Left renal cortex interstitium (tissue), 4 donors: ENCODE measurements at places on chromosomes 16 and 17.

GRCh38 chr17:77897741-77898301 lies 60.7 kb upstream of the TNRC6C start:
- no peak for DNase-seq

DNA sequence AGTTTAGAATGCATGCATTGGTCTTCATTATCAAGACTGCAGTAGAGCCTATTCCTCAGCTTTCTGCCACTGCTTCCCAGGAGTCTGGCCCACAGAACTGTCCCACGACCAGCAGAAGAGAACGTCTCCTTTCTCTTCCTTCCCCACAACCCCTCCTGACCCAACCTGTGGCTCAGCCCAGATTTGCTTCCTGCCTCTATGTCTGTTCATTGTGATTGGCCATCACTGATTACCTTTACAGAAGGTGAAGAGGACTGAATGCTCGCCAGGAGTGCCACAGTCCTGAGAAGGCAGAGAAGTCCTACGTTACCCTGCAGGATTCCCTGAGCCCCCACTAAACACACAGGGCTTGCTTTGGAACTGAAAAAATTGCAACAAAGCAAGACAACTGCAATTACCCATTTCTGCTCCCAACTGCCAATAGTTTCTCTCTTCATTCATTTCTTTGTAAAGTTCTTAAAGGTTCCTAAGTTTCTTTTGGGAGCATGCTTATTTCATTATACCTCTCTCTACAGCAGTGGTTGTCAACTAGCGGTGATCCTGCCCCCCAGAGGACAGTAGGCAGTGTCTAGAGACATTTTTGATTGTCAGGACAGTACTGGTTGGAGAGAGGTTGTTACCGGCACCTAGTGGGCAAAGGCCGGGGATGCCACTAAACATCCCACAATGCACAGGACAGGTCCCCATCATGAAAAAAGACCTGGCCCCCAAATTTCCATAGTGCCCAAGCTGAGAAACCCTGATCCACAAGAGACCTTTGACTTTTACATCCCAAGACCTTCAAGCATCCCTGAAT lies 4.5 kb upstream of the NAT9 start:
- no peak for DNase-seq

DNA sequence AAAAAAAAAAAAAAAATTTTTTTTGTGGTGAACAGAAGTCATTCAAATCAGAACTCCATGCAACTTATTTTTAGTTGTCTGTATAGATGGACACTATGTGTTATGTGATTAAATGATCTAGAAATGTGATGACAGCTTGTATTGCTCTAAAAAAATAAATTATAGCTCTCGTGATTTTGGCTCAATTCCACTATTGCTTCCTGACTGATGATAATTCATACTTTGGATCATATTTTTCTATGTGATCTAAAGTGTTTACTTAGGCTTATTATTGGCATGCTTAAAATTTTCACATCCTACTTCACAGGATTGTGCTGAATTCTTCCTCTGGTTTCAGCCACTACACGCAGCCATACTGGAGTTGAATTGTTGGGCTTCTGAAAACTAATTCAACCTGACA lies 76.8 kb downstream of the RPGRIP1L start:
- DNase-seq: no peak

GRCh38 chr16:4537376-4538343 lies 913 bp downstream of the CDIP1 start:
- no peak for DNase-seq

DNA sequence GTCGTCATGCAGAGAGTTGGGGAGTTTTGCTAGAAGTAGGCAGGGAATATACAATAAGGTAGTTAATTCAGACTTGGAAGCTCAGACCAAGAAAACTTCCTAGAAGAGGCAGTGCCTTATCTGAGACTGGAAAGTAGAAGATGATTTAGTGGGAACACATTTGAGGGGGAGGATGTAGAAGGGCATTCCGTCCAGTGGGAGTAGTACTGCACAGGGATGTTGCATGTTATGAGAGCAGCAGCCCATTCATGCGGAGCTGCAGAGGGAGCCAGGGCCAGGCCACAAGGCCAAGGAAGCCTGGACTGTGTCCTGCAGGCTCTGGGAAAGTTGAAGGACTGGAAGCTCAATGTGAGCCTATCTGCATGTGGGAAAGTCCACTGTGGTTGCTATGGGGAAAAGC lies 344.5 kb upstream of the EEF2KMT start:
- DNase-seq: peak; percentile 19

GRCh38 chr16:89478576-89479221 lies 11.7 kb downstream of the ANKRD11 start:
- DNase-seq: no peak

- no peak for DNase-seq
Measured at GRCh38 chr16:10253409-10253808, 71.2 kb upstream of the GRIN2A start.

- no peak for DNase-seq
Measured at GRCh38 chr17:57954397-57955182, 622 bp downstream of the CUEDC1 start.

GRCh38 chr17:8557176-8557806 lies 73.2 kb downstream of the MYH10 start:
- DNase-seq: no peak

DNA sequence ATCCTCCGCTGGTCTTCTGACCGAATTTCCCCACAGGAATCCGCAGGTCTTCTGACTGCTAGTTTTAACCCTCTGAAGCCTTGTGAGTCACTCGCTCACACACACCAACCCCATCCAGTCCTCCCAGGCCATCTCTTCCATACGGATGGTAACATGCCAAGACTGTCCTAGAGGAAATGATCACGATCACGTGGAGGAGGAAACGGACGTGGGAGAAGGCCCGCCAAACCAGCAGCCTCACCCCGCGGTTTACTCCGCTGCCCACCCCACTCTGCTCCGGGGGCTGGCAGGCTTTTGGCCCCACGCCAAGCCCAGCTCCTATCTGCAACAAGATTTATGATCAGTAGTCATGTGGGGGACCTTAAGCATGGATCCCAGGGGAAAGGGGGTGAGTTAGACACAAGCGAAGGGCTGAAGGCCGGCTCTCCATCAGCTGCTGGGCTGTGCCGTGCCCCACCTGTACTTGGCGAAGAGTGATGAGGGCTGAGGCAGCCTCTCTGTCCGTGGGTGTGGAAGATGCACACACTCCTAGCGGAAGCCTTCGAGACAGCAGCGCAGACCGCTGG lies 1.5 kb upstream of the FAAP100 start:
- no peak for DNase-seq

DNA sequence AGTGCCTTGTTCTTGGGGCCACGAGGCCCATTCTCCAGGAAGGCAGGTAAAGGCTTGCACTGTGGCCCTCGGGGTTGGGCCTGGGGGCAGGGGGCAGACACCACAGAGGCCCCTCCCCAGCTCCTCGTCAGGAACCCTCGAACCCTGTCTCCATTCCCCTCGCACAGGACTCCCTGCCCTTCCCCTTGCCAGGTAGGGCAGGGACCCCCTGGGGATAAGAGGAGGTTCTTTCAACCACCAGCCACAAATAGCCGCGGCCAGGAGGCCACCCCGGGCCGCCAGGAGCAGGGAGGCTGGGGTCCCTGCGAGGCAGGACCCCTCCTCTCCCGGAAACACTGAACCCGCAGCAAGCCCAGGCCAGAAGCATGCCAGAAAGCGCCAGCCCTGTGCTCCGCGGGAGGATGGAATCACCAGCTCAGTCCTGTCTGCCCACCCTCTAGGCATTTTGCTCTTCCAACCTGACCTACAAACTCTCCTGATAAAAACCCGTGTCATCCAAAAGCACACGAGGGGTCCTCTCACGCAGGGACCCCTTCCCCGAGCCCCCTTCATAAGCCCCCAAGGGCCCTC lies 45.6 kb downstream of the SLC47A1 start:
- DNase-seq: no peak

- no peak for DNase-seq
Measured at GRCh38 chr16:28923231-28923587, 1.8 kb downstream of the RABEP2 start.

DNA sequence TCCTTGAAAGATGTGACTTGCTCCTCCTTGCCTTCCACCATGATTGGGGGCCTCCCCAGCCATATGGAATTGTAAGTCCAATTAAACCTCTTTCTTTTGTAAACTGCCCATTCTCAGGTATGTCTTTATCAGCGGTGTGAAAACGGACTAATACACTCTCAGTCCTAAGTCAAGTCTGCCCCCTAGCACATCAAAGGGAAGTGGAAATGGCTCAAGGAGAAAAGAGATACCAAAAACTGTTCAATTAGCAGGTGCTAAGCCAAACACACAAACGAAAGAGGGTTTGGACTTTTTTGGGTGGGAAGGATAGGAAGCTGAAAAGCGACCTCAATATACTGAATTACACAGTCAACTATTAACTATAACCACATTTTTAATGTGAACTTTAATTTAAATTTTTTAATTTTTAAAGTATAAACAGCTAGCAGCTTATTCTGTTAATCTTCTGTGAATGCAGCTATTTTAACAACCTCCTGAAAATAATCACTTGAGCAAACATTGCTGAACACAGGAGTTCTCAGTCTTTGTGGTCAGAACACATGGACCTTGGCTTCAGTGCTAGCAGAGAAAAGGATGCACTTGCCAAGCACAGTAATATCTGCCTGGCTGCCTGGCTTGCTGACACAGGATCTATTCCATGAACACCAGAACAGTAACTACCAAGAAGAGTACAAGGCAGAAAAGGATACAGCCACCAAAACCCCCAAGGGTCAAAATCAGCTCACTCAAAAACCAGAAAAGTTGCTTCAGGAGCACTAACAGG lies 10.9 kb downstream of the ZNF18 start:
- no peak for DNase-seq

DNA sequence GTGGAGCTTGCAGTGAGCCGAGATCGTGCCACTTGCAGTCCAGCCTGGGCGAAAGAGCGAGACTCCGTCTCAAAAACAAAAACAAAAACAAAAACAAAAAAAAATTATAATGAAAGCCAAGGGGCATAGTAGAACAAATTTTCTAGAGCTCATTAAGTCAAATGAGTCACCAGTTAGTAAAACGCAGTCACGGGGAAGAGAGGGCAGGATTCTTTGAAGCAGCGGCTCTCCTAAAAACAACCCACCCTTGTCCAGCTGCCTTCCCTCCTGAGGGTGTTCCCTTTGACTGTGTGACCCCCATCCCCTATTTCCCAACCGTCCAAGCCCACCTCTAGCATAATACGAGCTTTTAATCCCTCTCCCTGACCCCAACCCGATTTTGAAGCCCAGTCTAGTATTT lies 44.1 kb upstream of the STH start:
- DNase-seq: no peak

DNA sequence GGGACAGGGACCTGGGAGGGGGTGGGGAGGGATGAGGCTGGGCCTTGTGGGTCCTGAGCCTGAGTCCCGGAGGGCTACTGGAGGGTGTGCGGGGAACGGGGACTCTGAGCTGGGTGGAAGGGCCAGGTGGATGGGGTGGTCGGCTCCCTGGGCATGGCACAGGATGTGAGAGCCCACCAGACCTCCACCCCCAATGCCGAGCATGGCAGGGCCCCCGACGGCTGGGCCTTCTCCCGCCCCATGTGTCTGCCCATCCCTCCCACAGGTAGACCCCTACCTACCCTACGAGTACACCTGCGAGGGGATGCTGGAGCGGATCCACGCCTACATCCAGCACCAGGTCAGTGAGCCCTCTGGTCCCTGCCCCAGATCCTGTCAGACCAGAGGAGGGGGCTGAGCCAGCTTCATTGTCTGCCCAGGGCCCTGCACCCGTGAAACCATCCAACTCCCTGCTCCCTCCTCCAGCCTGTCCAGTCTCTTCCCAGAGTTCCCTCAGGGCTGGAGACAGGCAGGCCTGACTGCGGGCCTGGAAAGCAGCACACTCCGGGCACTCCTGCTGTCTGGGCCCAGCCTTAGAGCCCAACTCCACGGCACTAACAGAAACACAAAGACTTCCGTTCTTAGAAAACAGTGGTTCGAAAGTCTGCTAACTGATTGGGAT lies 78.0 kb downstream of the MGAT5B start:
- DNase-seq: no peak

DNA sequence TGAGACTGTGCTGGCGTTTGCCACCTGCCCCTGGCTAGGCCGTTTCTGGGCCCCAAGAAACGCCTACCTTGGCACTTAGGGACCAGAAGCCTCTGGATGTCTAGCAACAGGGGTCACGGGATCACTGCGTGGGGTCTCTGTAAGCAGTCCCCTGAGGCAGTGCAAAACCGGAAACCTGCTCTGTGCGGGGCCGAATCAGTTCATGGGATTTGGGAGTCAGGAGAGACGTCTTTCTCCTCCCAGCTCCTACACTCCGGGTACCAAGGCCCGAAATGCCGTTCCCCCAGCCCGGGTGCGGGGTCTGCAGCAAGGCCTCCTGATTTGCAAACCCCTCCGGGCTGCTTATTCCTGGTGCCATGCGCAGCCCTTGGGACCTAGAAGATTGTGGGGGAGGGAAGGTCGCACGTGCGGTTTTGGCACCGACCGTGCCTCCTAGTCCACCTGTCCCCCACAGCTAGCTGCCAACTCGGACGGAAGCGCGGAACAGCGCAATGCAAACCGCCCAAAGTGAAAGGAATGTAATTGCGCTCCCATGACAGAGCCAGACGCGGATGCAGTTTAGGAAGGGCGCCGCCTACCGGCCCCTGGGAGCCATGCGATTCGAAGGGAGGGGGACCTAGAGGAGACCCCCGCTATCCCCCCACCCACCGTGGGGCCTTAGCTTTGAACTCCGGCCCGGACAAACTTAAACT lies 6.5 kb downstream of the IRX5 start:
- DNase-seq: no peak

DNA sequence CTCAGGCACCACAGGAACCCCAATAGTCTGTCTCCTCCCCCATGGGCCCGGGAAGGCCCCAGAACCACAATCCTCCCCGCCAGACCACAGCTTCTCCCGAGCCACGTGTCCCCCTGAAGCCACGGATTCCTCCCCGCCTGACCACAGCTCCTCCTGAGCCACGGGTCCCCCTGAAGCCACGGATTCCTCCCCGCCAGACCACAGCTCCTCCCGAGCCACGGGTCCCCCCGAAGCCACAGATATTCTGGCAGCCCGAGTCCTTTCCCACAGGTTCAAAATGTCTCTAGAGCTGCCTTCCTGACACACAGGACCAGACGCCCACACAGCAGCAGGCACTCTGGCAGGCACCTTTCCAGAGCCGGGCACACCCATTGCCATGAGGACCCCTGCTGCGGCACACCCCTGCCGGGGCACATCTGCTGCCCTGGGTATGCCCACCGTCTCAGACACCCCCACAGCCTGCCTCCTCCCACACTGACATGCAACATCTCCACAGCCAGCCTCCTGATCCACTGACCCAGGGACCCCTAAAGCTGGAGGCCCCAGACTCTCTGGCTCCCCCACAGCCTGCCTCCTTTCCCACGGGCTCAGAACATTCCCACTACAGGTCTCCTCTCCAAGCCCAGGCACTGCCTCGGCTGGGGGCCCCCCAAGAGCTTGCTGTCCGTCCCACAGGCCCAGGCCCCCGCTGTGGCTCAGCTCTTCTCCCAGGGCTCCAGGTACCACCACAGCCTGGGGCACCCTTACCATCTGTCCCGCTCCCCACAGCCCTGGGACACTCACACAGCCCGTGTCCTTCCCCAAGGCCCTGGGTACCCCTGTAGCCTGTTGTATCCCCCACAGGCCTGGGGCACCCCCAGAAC lies 2.2 kb downstream of the KIAA0753 start:
- DNase-seq: no peak

- DNase-seq: no peak
Measured at GRCh38 chr17:52546990-52547389, 388.5 kb upstream of the CA10 start.
